ENCODE measurements at places on chromosomes 7 and 10. TPM values are rescaled to one million over a fixed set of nuclear protein-coding genes. Genes with fewer than 3 reads are reported as not detected.
A peak's percentile ranks its signal among the peaks of the same experiment; 100 is the strongest.

DNA sequence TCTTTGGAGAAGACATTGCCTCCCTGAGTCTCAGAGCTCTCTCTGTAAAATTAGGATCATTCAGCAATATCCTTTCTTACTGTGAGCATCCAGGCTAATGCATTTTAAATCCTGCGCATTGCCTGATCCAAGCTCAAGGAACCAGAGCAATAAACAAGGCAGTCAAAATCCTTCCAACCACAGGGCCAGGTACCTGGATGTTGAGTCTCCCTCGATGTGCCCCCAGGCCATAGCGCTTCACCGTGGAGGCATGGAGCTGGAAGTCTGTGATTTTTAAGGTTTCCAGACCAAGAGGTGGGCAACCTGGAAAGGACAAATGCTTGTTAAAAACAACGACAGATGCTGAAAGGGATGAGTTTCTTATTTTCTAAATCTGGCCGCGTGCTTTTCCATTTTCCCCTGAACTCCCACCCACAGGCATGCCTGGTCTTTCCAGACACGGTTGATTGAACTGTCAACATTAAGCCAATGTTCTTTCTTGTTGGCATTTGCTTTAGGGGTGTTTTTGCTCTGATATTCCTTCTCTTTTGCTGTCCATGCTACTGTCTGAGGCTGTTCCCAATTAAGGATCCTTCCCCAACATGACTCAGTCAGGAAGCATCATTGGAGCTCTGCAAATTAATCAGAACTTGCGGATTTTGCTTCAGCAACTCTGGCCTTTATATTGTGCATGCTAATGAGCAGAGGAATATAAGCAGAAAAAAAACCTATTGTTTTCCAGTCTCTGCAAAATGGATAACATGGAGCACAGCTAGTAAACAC lies 29.0 kb downstream of the CPXM2 start:
- no peak overlapping the region for H3K4me3 ChIP-seq
- H3K27me3 ChIP-seq = peaks cover 14% of the 10 kb centered on the region
- H3K4me1 ChIP-seq = no peaks in the 10 kb centered on the region
- no peaks in the 10 kb centered on the region for H3K36me3 ChIP-seq
- no peak overlapping the region for H3K27ac ChIP-seq

DNA sequence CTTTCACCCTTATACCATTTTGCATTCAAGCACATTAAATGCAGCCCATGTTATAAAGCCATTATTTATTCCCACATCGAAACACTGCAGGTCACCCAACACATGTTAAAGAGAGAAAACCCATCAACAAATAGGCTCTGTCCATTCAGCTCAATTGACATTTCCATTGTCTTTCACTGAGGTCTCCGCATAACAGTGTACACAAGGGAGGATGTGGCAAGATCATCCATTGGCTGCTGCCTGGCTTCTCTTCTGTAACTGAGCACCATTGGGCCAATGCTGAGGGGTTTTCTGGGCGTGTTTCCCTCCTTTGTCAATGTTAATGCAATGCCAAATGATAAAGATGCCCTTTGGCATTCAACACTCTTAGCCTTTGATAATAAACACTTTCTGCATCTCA lies 278.1 kb upstream of the SP4 start:
- H3K36me3 ChIP-seq = no peaks in the 10 kb centered on the region
- no peak for DNase-seq
- no peak overlapping the region for H3K27ac ChIP-seq
- H3K4me3 ChIP-seq = no peak overlapping the region
- H3K4me1 ChIP-seq = no peaks in the 10 kb centered on the region

DNA sequence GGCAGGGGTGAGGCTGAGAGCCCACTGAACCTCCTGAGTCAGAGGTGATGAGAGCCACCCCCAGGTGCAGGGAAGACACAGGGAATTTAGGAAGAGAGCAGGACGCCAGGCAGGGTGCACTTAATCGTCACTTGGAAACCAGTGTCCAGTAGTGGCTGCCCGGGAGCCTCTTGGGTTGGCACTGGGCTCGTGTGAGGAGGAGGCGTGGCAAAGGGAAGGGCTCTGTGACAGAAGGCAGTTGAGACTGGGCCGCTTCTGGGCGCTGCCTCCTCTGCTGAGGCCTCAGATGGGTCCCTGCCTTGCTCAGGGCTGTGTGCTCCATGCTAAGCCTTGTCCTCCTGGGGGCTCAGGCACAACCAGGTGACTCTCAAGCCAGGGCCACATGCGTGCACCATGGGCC lies 13.3 kb downstream of the RET start:
- H3K4me3 ChIP-seq = no peak overlapping the region
- H3K36me3 ChIP-seq = no peaks in the 10 kb centered on the region
- H3K27ac ChIP-seq = no peak overlapping the region
- no peak for DNase-seq
- peaks cover 39% of the 10 kb centered on the region for H3K27me3 ChIP-seq
- H3K4me1 ChIP-seq = no peaks in the 10 kb centered on the region

DNA sequence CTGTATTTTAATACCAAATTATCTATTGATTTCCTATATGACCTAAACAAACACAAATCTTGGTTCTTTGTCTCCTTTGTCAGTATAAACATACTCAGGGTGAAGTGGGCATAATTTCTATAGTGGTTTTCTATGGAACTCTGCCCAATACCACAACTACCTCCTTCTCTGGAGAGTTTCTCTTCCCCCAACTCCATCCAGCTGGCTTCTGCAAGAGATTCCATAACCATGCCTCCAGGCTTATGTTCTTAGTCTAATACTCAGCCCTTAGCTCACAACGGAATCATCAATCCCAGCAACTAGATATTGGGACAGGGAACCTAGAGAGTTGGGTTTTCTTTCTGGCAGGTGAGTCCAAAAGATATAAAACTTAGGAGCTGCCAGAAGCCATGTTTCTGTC lies 127.3 kb downstream of the TRIL start:
- peaks cover 9% of the 10 kb centered on the region for H3K4me1 ChIP-seq
- H3K36me3 ChIP-seq = peaks cover 4% of the 10 kb centered on the region
- no peaks in the 10 kb centered on the region for H3K27me3 ChIP-seq
- H3K27ac ChIP-seq = no peak overlapping the region

- no peak overlapping the region for H3K27ac ChIP-seq
- no peaks in the 10 kb centered on the region for H3K27me3 ChIP-seq
- H3K4me1 ChIP-seq = peaks cover 6% of the 10 kb centered on the region
- no peak for DNase-seq
Observed at GRCh38 chr10:118407026-118407425, 64.9 kb upstream of the FAM204A start.

DNA sequence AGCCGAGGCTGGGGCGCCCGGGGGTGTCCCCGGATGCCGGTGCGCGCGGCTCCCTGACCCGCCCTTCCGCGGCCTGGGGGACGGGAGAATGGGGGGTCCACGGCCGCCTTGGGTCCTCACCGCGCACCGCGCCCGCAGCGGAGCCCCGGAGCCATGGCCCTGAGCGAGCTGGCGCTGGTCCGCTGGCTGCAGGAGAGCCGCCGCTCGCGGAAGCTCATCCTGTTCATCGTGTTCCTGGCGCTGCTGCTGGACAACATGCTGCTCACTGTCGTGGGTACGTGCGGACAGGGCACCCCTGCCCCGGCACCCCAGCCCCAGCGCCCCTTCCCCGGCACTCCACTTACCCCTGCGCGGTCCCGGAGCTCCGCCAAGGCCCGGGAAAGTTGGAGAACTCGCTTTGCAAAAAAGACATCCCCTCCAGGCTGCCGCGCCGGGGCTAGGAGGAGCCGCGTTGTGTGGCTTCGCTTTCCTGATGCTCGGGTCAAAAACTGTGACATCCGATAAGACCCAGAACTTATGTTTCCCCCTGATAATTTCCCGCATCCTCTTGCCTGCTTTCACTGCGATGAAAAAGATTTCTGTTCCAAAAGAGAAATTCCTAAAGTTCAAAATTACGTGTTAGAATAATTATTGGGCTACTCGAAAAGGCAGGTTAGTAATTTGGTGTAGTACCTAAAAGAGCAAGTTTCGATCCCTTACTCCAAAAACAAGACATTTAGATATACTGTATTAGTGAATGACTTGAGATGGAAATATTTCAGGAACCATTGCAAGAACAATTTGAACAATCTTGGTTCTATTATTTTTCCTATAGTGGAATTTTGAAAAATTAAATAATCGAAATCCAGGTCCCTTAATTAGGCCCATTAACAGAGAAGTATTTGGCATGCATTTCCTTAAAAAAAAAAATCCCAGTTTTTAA lies 888 bp downstream of the SLC18A2 start:
- H3K27me3 ChIP-seq = peaks cover 67% of the 10 kb centered on the region
- DNase-seq = no peak
- no peak overlapping the region for H3K27ac ChIP-seq
- H3K36me3 ChIP-seq = peaks cover 2% of the 10 kb centered on the region

GRCh38 chr10:69632516-69633199 lies 2.6 kb downstream of the FAM241B start:
- H3K4me3 ChIP-seq = no peak overlapping the region
- no peak for DNase-seq
- H3K4me1 ChIP-seq = peaks cover 8% of the 10 kb centered on the region
- H3K36me3 ChIP-seq = peaks cover 12% of the 10 kb centered on the region

GRCh38 chr7:47576866-47577306 lies 5.0 kb downstream of the TNS3 start:
- peak overlapping the region; percentile 50 for H3K4me3 ChIP-seq
- DNase-seq = no peak
- H3K36me3 ChIP-seq = peaks cover 23% of the 10 kb centered on the region
- no peaks in the 10 kb centered on the region for H3K27me3 ChIP-seq
- H3K27ac ChIP-seq = peak overlapping the region; percentile 99

- DNase-seq = no peak
- peak within 1 kb of the TSS; percentile 72 for H3K4me3 ChIP-seq
- no peak within 1 kb of the TSS for H3K27ac ChIP-seq
- H3K36me3 ChIP-seq = no peaks in the 10 kb centered on the region
Observed at GRCh38 chr7:105581066-105581811, at the start of gene EFCAB10. Gene EFCAB10 (minus strand): TSS chr7:105581493. CDS start chr7:105581463, 30 bp downstream.

DNA sequence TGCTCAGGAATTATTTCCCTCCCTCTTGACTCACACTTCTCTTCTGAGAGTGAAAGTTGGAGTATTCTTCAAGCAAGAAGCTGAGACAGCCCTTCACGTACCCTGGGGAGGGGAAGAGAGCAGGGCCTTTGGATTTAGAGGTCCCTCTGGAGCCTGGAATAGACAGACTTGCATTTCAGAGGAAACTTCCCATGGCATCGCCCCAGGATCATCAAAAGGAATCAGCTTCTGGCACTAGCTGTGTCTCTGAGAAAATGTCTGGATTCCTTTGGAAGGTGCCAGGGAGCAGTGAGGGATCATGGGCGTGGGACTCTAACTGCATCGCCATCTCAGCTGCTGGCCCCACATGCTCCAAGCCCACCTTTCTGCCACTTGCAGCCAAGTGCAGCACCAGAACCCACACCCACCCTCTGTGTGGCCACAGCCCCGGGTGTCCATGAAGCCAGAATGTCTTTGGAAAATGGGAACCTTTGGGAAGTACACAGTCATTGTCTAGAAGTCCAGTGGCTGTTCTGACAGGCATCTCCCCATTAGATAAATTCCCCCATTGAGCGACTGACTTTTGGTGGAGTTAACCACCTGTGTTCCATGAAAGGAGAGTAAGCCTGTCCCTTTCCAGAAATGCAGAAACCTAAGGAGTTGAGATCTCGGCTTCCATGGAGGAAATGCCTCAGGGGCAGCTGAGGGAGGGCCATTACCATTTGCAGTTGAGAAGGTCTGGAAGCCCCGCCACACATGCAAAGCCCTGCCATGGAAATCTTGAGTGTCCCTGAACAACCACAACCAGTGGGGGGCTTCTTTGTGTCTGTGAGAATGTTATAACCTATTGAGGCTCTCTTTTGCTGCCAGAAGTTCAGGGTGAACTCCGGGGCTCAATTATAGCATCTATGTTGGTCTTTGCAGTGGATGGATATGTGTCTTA lies 57.8 kb upstream of the GDF10 start:
- no peak overlapping the region for H3K4me3 ChIP-seq
- peaks cover 8% of the 10 kb centered on the region for H3K4me1 ChIP-seq
- DNase-seq = no peak
- no peaks in the 10 kb centered on the region for H3K36me3 ChIP-seq
- peaks cover 7% of the 10 kb centered on the region for H3K27me3 ChIP-seq
- H3K27ac ChIP-seq = no peak overlapping the region

GRCh38 chr10:3271354-3272115 lies 99.0 kb upstream of the PITRM1 start:
- H3K27ac ChIP-seq = no peak overlapping the region
- H3K4me1 ChIP-seq = no peaks in the 10 kb centered on the region
- DNase-seq = no peak

GRCh38 chr7:70352088-70352487 lies 753.8 kb downstream of the AUTS2 start:
- DNase-seq = no peak
- no peaks in the 10 kb centered on the region for H3K36me3 ChIP-seq
- H3K4me3 ChIP-seq = no peak overlapping the region
- H3K27ac ChIP-seq = no peak overlapping the region
- H3K4me1 ChIP-seq = peaks cover 22% of the 10 kb centered on the region

GRCh38 chr10:79195091-79195923 lies 126.5 kb downstream of the ZMIZ1 start:
- DNase-seq = no peak
- peaks cover 46% of the 10 kb centered on the region for H3K4me1 ChIP-seq
- H3K27me3 ChIP-seq = no peaks in the 10 kb centered on the region
- no peaks in the 10 kb centered on the region for H3K36me3 ChIP-seq

- H3K4me1 ChIP-seq = no peaks in the 10 kb centered on the region
- H3K36me3 ChIP-seq = no peaks in the 10 kb centered on the region
- H3K27me3 ChIP-seq = no peaks in the 10 kb centered on the region
- no peak for DNase-seq
Observed at GRCh38 chr7:111374027-111374426, 188.3 kb downstream of the IMMP2L start.

GRCh38 chr7:45435846-45436245 lies 138.3 kb upstream of the ADCY1 start:
- H3K27ac ChIP-seq = no peak overlapping the region
- DNase-seq = no peak
- no peak overlapping the region for H3K4me3 ChIP-seq
- no peaks in the 10 kb centered on the region for H3K36me3 ChIP-seq

- H3K27me3 ChIP-seq = no peaks in the 10 kb centered on the region
- no peaks in the 10 kb centered on the region for H3K36me3 ChIP-seq
- H3K27ac ChIP-seq = no peak overlapping the region
- no peak overlapping the region for H3K4me3 ChIP-seq
Observed at GRCh38 chr10:61639952-61640351, 22.8 kb upstream of the CABCOCO1 start.

- peaks cover 30% of the 10 kb centered on the region for H3K4me1 ChIP-seq
- peak; percentile 98 for DNase-seq
- no peaks in the 10 kb centered on the region for H3K27me3 ChIP-seq
- peak overlapping the region; percentile 72 for H3K4me3 ChIP-seq
- H3K36me3 ChIP-seq = no peaks in the 10 kb centered on the region
Observed at GRCh38 chr10:6275022-6275997, 72.6 kb downstream of the PFKFB3 start.

The COL17A1 gene
- total RNA-seq = not detected

The HTR7 gene
- total RNA-seq = 0.32 TPM
